ENCODE measurements at places on chromosomes 7 and 10. TPM values are rescaled to one million over a fixed set of nuclear protein-coding genes. Genes with fewer than 3 reads are reported as not detected.

Gene CASTOR2
- 7.2 TPM for total RNA-seq

Gene AEBP1
- total RNA-seq = 165 TPM

Gene TACC2
- 3.5 TPM for total RNA-seq

Gene AQP1
- total RNA-seq = 0.50 TPM

Gene LIPM
- total RNA-seq = not detected

Gene ATP6V0E2
- total RNA-seq = 27.9 TPM

Gene CXCL12
- 16.2 TPM for total RNA-seq

Gene PIP
- total RNA-seq = not detected

Gene TRIM8
- 64.5 TPM for total RNA-seq

Gene DYNC1I1
- 2.1 TPM for total RNA-seq

Gene NXPH1
- not detected for total RNA-seq

Gene AKR1D1
- not detected for total RNA-seq

Gene AGMO
- total RNA-seq = not detected

Gene RAB11FIP2
- 24.9 TPM for total RNA-seq

Gene NEUROD6
- not detected for total RNA-seq

Gene TAS2R41
- total RNA-seq = not detected

Gene TMEM196
- not detected for total RNA-seq

Gene CALHM3
- not detected for total RNA-seq

Gene HUS1
- 28.6 TPM for total RNA-seq

Gene GRM3
- not detected for total RNA-seq

Gene MLXIPL
- not detected for total RNA-seq

Gene ELMO1
- 0.50 TPM for total RNA-seq

Gene LLCFC1
- not detected for total RNA-seq

Gene NPC1L1
- under 0.01 TPM for total RNA-seq

Gene COMTD1
- total RNA-seq = 7.2 TPM

Gene GOT1
- 80.1 TPM for total RNA-seq

Gene LAMB4
- under 0.01 TPM for total RNA-seq

Gene FAM25C
- total RNA-seq = not detected

Gene ST8SIA6
- total RNA-seq = not detected

Gene SCIN
- under 0.01 TPM for total RNA-seq

Gene TMEM248
- total RNA-seq = 72.2 TPM

All from uterine smooth muscle cell (primary cell).